ENCODE measurements at places on chromosomes 2 and 18.

DNA sequence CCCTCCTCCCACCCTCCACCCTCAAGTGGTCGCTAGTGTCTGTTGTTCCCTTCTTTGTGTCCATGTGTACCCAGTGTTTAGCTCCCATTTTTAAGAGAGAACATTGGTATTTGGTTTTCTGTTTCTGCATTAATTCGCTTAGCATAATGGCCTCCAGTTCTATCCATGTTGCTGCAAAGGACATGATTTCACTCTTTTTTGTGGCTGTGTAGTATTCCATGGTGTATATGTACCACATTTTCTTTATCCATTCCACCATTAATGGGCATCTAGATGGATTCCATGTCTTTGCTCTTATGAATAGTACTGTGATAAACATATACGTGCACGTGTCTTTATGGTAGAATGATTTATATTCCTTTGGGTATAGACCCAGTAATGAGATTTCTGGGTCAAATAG is 42.9 kb downstream of the TSPYL6 start:
- DNase-seq: no peak

GRCh38 chr2:67802291-67802690 is 260.5 kb downstream of the C1D start:
- DNase-seq: no peak

- no peak for DNase-seq
These were observed 4.3 kb downstream of the RAX start for GRCh38 chr18:59268721-59269562.

DNA sequence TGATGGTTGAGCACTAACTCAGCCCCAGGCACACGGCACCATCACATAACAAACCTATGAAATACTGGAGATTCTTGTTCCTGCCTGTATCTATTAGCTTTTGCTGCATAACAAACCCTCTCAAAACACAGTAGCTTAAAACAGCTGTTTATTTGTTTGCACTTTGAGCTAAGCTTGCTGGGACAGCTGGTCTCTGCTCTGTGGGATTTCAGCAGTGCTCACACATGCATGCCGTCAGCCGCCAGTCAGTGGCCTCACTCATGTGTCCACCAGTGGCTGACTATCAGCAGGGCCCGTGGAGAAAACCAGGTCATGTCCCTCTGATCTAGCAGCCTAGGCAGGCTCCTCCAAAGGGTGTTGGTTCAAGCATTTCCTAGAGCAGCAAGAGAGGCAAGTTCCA is 52.8 kb upstream of the RAB12 start:
- DNase-seq: no peak

DNA sequence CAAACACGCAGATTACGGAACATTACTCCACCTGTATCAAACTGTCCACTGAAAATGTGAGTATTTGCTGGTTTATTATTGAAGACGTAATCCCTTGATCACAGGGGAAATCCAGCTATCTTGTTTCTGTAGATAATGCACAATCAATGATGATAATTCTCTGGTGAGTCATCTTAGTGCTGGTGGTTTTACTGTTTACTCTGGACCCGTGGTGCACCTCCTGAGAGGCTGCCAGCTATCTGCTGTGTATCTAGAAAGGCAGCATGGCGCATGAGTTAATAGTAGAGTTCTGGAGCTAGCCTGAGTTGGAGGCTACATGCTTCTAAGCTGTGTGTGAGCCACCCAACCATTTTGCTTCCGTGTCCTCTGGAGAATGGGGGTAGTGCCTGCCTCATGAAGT is 6.5 kb downstream of the NCAPH start:
- DNase-seq: no peak

DNA sequence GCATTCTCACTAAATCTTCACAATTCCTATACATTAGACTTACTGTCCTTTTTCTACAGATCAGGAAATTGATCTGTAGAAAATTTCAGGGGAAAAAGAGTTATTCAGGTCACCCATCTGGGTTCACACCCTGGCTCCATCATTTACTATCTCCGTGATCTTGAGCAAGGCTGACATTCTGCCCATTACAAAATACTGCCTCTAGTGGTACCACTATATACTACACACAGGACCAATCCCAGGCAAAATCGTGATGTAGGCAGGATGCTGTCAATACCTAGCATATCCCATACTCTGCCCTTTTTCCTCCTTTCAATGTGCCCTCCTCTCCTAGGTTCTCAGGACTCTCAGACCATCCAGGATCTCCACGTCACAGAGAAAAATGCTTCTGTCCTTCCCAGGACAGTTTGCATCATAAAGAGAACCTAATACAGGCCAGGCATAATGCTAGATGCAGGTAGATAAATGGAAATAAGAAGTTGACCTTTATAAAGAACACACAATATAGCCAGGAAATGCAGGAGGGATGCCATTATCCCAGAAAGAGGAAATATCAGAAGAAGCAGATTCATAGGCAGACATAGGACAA is 101.9 kb downstream of the CDH20 start:
- DNase-seq: no peak
